Left ventricle myocardium inferior (tissue), 1 donor: ENCODE measurements at places on chromosomes 5 and 9.

GRCh38 chr9:124449381-124450151, 685 bp upstream of the ADGRD2 start:
- no peak for DNase-seq

DNA sequence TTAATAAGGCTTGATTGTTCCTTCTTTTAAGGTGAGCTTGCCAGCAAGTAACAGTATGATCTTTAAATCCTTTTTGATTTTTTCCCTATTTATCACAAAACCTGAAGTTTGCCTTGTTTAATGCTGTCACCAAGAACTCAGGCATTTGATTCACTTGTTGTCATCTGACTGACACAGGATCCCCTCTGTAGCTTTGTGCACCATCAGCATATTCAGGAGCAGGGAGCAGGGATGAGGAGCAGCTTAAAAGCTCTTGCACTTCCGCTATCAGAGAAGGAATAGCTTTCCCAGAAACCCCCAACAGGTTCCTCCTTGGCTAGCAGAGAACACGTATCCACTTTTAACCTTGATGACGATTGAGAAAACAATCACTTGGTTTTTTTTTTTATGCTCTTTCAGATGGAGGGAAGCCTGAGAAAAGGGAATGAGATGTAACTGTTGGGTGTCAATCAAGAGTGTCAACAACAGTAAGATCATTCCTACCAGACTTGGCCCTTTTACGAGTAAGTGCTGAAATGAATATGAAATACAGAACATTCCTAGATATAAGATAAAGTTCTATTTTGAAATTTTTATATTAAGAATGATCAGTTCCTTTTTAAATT, 433.1 kb upstream of the CDH18 start:
- DNase-seq = no peak

DNA sequence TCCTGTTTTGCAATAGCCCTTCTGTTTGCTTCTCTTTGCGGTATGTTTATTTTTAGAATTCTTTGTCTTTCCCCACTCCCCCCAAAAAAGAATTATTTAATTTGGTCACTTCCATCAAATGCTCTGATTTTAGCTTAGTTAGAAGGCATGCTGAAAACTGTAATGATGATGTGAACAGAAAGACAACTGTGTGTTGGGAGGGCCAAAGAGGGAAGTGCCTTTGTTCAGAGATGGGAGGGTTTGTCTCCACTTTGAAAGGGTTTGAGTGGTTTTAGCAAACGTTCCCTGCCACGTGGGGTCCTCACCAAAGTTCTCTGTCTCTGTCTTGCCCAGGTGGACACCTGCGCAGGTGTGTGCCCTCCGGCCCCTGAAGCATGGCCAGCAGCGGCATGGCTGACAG, 41.9 kb downstream of the SYK start:
- DNase-seq = no peak

GRCh38 chr9:123928533-123929176, 1.3 kb downstream of the DENND1A start:
- DNase-seq = no peak

- no peak for DNase-seq
Measured at GRCh38 chr5:3354606-3355005, 241.0 kb upstream of the IRX1 start.

DNA sequence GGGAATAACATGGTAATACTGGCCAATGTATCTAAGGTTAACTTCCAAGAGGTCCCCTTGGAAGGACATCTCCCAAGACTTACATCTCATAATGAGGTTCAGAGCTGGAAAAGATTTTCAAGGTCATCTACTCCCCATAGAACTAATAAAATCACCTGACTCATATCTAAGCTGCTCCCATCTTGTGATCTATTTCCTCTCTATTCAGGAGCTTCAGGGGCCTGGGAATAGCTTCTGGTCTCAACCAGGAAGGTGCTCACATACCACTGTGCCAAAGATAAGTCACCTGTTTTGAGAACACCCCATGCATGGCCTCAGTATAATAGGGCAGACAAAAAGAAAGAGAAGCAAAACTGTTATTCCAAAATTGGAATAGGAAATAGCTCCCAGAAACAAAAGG, 74.2 kb downstream of the OXCT1 start:
- DNase-seq = no peak

GRCh38 chr5:33088176-33088575, 352.6 kb upstream of the TARS1 start:
- DNase-seq = no peak

- no peak for DNase-seq
Measured at GRCh38 chr9:12778389-12778788, 3.6 kb downstream of the LURAP1L start.
